ENCODE measurements at places on chromosomes 12 and 14.

DNA sequence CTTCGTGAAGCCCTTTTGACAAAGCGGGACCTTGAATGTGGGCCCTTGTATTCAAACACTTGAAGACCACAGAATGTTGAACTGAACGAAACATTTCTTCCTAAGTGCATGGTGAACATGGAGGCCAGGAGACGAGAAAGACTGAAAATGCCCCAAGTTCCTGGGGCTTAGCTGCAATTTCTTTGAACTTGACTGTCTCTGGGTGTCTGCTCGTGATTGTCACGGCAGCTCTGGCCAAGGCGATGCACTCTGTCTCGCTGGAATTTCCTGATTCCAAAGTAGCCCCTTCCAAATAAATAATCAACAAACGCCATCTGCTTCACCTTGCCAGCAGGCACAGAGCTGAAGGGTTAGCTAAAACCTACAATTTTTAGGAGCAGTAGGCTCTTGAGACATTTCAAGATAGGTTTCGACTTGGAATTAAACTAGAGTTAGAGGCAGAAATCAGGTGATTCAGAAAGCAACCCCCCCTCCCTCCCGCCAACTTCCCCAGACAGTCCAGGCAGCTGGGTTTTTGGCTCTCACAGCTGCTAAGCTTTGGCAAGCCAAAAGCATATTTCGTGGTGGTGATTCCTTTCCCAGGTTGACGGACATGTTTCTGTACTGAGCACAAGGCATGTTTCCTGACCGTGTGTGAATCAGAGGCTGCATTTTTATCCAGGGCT, 13.5 kb upstream of the IRF2BPL start:
- no peak for DNase-seq

DNA sequence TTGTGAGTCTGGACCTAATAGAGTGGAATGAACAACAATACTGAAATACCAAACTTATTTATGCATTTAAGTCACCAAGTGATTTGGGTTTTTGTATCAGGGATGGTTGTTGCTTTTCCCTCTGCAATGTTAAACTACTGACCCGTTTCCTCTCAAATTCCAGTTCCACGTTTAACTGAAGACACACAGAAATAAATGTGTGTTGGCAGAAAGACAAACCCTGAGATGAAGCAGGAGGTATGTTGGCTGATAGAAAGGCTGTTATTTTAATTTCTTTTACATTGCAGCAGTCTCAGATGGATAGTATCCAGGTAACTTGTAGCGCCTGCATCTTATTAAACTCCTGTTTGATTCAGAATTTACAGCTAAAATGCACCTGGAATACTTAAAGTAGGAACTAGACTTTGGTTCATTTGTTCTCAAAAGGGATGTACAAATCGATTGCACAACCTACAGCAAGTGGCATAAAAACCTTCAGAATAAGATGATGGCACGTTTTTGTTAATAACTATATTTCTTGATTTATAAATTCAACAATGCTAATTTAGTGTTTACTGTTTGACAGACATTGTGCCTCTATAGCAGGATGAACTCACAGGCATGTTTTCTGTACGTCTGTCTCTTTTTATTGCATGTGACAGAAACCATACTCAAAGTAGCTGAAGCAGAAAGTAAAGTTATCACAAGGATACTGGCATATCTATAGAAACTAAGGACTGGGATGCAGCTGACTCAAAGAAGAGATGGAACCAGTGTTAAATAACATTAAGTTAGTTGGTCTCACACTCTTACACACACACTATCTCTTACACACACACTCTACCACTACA, 405.7 kb downstream of the ZFP36L1 start:
- no peak for DNase-seq

- DNase-seq: no peak
Observed at GRCh38 chr14:100826391-100827100, 628 bp downstream of the MEG3 start.

GRCh38 chr12:131007031-131007739, 53.5 kb downstream of the ADGRD1 start:
- DNase-seq: no peak

- DNase-seq: no peak
Observed at GRCh38 chr12:99068993-99069747, 424.1 kb downstream of the APAF1 start.

- no peak for DNase-seq
Observed at GRCh38 chr12:49588721-49589516, 16.5 kb downstream of the FAM186B start.

DNA sequence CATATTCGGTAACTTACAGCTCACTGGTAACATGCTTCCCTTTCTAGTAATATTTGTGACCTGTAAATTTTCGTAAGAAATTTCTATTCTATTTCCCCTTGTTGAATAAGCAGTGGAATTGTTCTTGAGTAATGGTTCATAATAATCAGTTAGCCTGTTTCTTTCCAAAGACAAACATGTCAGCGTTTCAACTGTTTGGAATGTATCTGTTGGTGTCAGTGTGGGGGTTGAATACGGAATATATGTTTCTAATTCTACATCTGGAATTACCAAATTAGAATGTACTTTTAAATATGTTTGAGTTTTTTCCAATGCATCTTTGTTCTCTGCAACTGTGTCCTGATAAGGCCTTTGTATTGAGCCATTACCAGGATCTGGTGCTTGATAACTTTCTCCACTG, 2.0 kb downstream of the BBS10 start:
- DNase-seq: no peak

DNA sequence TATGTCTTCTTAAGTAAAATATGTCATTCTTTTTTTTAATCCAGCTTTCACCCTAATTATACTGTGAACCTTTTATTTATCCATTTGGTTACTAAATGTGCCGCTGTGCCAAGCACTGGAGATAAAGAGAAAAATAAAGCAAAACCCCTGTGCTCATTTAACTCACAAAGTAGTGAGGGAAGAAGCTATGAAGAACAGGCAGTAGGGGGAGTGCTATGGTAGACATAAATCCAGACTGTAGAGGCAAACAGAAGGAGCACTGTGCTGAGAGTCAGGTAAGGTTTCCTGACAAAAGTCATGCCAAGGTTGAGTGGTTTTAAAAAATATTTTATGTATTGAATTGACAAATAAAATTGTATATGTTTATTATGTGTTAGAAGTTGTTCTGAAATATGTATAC, 188.5 kb upstream of the SYT10 start:
- no peak for DNase-seq

GRCh38 chr12:31482816-31483215, 108.1 kb downstream of the DENND5B start:
- DNase-seq: no peak

DNA sequence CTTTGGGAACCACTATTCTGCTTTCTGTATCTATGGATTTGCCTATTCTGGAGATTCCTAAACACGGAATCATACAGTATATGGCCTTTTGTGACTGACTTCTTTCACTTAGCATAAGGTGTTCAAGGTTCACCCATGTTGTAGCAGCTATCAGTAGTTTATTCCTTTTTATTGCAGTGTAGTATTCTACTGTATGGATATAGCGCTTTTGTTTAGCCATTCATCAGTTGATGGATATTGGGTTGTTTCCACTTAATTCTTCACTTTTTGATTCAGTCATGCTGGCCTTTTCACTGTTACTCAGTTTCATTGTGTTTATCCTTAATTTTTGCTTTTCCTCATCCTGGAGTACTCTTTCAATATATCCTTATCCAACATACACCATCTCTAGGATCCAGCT, 5.1 kb downstream of the PPP4R4 start:
- DNase-seq: no peak

- no peak for DNase-seq
Observed at GRCh38 chr12:117447665-117448366, 86.4 kb upstream of the NOS1 start.

DNA sequence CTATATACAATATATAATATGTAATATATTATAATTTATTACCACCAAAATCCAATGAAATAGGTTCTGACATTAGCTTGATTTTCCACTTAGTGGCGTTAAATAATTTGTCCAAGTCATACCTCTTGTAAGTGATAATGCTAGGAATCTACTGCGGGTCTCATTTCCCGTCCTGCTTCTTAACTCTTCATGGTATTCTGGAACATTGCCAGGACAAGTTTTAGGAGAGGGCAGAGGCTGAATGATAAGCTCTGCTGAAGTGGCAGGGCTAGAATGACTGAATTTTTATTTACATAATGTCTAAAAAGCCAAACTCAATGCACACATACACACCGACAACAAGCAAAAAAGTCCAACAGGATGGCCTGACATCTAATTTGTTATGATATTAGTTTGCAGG, 70.4 kb upstream of the PTPRQ start:
- DNase-seq: no peak

- no peak for DNase-seq
Observed at GRCh38 chr14:95505030-95505589, 11.3 kb downstream of the SYNE3 start.

DNA sequence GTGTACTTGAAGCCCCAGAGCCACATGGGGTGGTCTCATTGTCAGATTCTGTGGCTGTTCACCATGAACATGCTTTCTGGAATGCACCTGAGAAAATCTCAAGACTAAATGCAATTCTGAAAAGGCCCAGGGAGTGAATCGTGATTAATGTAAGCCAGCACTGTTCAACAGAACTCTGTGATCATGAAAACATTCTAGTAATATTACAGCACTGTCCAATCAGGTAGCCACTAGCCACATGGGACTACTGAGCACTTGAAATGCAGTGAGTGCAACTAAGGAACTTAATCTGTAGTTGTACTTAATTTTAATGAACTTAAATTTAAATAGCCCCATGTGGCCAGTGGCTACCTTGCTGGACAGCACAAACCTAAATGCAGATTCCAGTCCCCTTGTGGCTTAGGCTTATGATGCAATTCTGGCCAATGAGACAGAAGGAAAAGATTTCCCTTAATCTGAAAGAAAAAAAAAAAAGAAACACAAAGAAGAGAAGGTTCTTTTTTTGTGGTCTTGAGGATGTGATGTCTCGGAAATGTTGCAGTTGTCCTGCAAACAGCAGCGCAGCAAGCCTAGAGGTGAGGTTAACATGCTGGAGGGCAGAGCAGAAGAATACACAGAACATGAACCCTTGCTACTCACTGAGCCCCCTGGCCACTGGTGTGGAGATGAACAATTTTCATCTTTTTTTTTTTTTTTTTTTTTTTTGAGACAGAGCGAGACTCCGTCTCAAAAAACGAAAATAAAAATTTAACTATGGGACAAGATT, 48.2 kb downstream of the SPPL3 start:
- no peak for DNase-seq

DNA sequence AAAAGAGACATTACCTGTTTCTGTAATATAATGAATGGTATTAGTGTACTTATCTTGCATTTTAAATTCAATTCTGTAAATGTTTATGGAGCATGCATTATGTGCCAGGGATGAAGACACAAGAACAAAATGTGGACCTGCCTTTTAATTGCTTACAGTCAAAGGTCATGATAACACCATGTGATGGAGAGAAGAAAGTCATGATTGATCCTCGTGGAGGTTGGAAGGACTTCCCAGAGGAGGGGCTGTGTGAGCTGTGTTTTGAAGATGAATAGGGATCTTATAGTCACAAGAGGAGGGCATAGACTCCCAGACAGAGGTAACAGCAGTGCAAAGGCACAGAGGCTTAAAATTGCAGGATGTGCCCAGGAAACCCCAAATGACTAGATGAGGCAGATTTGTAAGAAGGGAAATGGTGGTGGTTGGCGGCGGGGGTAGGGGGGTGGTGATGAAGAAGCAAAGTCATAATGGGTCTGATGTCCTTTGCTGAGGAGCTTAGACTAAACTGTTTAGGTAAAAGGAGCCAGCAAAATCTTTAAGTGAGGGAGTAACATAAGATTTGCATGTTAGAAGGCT, 151.5 kb downstream of the PRKCH start:
- DNase-seq: no peak

- DNase-seq: no peak
Observed at GRCh38 chr14:75849300-75849895, 132.4 kb downstream of the TGFB3 start.

DNA sequence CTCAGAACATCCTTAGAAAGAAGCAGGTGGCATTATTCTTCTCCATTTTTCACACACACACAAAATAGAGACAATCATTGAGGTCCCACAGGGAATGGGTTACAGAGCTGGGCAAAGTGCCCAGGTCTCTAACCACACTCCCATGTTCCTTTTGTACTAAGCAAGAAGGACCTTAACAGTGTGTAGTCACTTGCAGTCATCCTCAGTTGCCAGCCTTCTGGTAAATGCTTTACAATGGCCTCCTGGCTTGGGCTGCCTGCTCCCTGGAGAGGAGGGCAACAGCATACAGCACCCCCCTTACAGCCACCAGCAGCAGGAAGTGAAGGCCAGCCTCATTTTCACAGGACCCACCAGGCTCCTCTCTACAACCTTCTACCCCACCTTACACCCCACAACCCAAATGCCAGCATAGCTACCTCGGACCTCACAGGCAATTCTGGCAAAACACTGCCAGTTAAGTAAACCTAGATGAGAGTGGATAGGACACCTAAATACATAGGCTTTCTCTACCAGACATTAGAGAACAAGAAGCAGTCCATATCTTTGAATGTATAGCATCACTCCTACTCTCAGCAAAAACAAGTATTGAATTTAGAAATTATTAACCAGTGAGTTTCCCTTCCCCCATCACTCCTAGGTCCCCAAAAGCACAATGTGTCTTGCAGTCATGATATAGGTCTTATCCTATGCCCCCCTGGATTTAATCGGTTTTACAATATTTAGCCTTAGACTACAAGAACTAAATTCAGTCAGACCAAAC, 88.1 kb downstream of the PPP2R5E start:
- no peak for DNase-seq

- DNase-seq: no peak
Observed at GRCh38 chr12:53258541-53259539, 9.3 kb upstream of the ESPL1 start.

DNA sequence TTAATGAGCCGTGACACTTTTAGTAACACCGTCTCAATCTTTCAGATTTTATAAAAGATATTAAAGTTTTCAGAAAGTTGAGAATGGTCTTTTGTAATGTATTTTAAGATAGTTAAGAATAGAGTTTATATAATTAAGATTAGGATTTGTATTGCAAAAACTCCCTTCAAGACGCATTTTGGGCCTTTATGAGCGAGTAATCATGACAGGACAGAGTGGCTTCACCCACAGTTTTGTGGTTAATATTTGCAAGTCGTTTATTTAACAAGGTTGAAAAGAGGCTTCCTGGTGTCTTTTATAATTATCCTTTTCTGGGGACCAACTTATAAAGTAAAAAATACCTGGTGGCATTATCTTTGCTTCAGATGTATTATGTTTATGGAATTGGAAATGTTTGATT, 44.0 kb downstream of the TRAF3 start:
- DNase-seq: no peak

DNA sequence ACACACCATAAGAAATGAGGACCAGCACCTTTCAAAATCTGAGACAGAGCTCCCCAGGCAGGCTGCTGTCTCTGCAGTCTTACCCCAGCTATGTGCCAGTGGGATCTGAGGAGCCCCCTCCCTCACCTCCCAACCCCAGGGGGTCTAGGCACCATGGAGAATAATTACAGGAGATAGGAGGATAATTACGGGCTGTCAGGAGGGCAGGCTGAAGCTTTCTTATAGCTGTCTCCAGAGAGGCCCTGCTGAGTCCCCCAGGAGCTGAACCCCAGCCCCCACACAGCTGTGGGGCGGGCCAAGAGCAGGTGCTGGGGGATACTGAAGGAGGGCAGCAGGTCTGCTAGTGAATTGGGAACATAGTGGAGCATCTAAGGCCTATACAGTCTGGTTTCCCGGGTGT, 6.8 kb downstream of the CPNE6 start:
- no peak for DNase-seq
